ENCODE measurements at places on chromosomes 4 and X.

DNA sequence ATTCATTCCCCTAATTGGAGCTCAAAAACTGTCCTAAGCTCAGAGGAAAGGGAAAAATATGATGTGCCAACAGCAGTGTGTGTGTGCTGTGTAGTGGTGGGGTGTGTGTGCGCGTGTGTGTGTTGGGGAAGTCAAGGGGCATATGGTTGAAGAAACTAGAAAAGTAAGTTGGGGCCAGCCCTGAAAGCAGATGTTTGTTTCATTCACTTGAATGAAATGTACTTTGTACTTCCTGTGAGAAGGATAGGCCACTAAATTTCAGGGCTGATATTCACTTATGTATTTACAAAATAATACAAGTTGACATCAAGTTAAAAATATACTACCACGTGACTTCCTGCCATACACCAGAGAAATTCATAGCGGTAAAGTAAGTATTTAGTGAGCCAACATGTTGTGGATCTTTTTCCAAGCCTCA, 151.3 kb upstream of the JADE1 start:
- no peak for DNase-seq

DNA sequence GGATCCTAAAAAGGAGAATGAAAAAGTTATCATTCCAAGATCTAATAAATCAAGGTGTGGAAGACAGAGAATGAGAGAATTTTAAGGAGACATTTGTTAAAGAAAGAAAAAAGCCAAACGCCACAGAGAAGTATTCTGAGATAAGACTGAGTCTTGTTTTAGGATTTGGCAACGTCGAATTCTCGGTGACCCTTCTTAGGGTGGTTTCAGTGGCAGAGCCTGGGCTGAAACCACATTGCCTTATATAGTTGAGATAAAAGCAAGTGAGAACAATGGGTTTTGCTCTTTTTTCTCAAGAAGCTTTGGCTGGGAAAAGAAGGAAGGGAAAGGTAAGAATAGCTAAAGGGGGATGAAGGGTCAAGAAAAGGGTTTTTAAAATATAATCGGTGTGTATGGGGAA, 209.4 kb downstream of the VEGFC start:
- no peak for DNase-seq

- no peak for DNase-seq
Observed at GRCh38 chr4:163350672-163351071, 7.0 kb downstream of the NPY5R start.

DNA sequence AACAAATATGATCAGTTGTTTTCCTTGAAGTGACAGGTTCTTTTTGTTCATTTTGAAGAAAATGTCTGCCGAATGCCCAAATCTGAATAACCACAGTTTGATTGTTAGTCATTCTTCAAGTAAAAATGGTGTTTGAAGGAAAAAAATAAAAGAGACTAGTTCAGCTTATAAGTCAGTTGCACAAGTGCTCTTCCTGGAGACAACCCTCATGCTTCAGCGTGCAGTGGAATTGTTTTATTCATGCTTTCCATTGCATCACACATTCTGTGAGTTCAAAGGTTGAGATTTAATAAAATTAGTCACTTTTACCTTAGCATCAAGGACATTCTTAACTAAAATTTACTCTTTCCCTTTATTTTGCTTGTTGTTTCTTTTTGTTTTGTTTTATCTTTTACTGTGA, 404.9 kb downstream of the ZNF674 start:
- DNase-seq: no peak

GRCh38 chr4:99201690-99202089, 17.4 kb downstream of the ADH6 start:
- DNase-seq: no peak

GRCh38 chr4:138114434-138114833, 127.7 kb downstream of the SLC7A11 start:
- DNase-seq: no peak

DNA sequence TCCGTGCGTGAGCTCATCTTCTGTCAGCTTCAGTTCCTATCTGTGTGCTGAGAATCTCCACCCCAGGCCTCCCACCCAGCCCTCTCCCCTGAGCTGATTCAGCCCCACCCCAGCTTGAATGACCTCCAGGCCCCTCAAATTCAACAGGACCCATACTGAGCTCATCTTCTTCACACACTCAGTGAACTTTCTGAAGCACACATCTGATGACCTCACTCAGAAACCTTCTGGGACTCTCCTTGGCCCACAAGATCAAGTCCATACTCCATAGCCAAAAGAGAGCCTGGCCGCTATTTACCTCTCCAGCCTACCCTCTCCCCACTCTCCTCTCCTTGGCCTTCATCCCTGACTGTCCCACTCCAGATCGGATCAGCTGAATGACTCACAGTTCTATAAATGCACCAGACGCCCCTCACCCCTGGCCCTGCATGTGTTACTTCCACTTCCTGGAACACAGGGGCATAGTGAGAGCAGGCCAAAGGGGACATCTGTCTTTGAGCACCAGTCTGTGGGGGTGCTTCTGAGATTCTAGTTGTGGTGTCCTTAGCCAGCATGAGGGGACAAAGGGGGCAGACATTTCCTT, 62.5 kb downstream of the PJA1 start:
- no peak for DNase-seq

DNA sequence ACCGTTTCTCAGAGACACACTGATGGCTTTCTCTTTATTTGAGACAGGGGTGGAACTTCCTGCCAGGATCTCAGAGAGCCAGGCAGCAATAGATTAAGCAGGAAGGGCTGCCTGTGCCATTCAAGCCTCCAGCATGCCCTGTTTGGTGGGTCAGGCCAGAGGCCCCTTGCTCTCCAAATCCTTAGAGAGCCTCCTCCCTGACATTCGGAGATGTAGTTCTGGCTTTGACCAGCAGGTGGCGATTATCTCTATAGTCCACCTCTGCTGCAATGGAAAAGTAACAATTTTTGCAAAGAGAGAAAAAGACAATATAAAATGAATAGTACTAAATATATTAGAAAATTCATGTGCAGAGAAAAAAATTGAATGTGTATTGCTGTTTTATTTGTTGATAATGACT, 93.9 kb downstream of the NXF2B start:
- DNase-seq: peak; percentile 60

GRCh38 chr4:176981074-176981473, 188.4 kb upstream of the VEGFC start:
- no peak for DNase-seq

DNA sequence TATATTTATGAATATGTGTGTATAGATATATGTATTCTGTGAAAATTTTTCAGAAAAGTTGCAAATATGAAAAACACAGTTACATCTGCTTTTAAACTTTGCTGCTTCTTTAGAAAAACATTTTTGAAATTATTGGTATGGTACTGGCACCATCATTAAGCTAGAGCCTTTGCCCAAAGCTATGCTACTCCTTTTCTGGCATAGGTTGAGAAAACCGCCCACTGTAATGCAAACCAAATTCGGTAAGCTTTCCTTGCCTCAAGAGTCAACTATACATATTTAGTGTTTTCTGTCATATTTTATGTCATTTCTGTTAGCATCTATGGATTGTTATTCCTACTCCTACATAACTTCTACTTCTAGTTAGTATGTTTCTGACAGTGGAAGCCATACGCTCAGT, 50.7 kb downstream of the ANTXR2 start:
- no peak for DNase-seq

- peak; percentile 42 for DNase-seq
Observed at GRCh38 chr4:2289955-2290333, 28.0 kb upstream of the MXD4 start.

GRCh38 chr4:26298198-26298947, 22.4 kb upstream of the RBPJ start:
- no peak for DNase-seq

DNA sequence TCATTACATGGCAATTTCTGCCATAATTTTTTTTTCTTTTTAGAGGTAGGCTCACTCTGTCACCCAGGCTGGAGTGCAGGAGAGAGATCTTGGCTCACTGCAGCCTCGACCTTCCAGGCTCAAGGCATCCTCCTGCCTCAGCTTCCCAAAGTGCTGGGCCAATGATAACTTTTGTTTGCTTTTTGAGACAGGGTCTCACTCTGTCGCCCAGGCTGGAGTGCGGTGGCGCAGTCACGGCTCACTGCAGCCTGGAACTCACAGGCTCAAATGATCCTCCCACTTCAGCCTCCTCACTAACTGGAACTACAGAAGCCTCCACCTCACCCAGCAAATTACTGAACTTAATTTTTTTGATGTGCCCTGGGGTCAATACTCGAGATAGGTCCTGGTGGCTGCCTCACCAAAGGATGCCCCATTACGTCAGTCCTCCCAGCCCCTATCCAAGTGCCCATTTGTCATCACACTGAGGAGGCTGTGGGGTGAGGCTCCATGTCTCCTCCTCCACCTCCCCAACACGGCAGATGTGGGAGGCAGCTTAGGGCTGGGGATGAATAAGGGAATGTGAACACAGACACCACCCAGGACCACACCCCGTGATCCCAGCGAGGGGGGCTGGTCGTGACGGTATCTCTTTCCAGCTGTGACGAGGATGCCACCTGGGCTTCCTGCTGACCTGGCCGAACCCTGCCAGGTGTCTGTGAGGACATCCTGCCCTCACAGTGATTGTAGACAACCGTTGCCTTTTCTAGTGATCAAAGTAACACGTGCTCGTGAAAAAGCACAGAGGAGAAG, 12.4 kb upstream of the NKX1-1 start:
- peak; percentile 40 for DNase-seq

DNA sequence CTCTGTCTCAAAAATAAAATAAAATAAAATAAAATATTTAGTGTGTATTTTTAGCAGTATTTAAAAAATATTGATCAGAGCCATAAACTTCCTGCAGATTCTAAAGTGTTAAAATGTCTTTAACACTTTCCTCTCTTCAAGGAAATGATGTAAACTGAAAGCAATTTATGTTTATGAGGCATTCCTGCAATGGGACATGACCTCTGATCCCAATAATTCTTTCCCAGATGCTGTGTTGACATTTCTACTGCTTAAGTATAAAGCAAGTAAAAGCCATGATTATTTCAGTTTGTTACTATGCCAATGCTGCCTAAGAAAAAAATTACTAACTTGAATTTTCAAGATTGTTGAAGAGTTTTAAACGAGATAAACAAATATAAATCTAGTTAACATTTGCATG, 29.0 kb downstream of the COQ2 start:
- DNase-seq: no peak

- no peak for DNase-seq
Observed at GRCh38 chrX:19775830-19776485, 111.4 kb downstream of the SH3KBP1 start.

DNA sequence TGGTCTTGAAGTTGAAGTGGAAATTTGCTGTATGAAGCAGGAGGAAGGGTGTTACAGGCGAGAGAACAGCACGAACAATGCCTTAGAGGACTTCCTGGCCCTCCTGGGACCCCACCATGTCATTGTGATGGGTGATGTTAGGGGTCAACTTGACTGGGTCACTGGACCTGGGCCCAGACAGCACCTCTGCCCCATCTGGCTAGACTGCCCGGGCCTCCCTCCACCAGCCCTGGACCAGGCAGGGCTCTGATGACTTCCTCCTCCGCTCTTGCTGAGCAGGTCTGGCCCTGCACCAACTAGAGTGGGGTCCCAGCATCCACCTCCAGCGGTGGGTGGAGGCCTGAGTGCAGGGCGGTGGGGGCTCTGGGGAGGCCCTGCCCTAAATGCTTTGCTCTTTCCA, 48.9 kb upstream of the ADRA2C start:
- no peak for DNase-seq

DNA sequence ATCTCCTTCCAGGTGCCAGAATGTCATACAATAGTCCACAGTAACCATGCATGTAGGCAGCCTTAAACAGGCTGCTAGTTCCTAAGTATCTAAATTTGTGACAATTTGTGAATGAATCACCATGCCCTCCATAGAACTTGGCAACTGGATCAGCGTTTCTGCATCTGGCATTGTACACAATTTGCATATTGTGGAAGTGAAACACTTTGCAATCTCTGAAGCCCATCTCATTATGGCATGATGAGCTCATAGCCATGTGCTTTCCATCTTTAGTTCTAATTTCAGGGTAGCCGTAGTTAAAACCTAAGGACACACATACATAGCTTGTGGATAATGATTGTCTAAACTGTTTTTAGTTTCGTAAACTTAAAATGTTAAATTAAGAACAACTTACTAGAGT, 573.6 kb downstream of the PPP4R3C start:
- DNase-seq: no peak

GRCh38 chrX:29382811-29383210, 795.6 kb downstream of the IL1RAPL1 start:
- DNase-seq: no peak

DNA sequence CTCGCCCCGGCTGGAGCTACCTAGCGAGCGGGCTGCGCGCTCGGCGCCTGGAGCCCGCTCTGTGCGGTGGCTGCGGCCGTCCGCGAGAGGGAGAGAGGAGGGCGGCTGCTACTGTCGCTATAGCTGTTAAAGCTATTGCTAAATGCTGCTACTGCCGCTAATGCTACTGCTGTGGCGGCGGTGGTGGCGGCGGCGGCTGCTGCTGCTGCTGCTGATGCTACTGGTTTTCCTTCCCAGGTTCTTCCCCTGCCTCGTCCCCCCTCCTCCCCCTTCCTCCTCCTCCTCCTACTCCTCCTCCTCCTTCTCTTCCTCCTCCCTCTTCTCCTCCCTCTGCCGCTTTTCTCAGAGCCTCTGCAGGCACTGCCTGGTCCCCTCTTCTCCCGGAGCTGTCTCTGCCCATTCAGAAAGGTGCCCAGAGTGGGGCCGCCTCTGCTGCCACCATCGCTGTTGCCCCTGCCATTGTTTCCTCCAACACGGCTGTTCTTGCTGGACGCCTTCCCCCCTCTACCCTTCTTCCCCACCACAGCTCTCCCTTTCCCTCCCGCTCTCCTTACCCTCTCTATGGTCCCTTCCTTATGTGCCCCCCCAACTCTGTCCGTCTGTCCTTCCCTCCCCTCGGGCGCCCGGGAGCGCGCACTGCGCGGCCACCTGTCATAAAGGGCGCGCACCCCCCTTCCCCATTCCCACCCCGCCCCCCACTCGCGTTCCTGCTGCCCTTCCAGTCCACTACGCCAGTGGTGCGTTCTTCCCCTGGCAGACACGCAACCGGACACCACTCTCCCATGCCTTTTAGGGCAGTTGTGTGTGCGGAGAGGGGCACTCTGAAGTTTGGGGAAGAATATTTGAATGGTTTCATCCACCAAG, at the start of gene NEXMIF:
Gene NEXMIF, minus strand, starts transcription at position 228 of the 864 bp plus-strand sequence.
- no peak for DNase-seq

GRCh38 chr4:112378858-112379257, 81.7 kb downstream of the ALPK1 start:
- DNase-seq: peak; percentile 54

GRCh38 chr4:25575611-25576010, 80.0 kb upstream of the SLC34A2 start:
- no peak for DNase-seq

- DNase-seq: no peak
Observed at GRCh38 chr4:15457406-15458201, 12.1 kb upstream of the CC2D2A start.

- no peak for DNase-seq
Observed at GRCh38 chr4:114012749-114013148, 33.3 kb upstream of the ARSJ start.
